ENCODE measurements at places on chromosomes 12 and 14. TPM values are rescaled to one million over a fixed set of nuclear protein-coding genes. Genes with fewer than 3 reads are reported as not detected.

PPP1R12A gene
- total RNA-seq = 153 TPM

ZC2HC1C gene
- total RNA-seq = 1.1 TPM

CHGA gene
- total RNA-seq = not detected

DNA sequence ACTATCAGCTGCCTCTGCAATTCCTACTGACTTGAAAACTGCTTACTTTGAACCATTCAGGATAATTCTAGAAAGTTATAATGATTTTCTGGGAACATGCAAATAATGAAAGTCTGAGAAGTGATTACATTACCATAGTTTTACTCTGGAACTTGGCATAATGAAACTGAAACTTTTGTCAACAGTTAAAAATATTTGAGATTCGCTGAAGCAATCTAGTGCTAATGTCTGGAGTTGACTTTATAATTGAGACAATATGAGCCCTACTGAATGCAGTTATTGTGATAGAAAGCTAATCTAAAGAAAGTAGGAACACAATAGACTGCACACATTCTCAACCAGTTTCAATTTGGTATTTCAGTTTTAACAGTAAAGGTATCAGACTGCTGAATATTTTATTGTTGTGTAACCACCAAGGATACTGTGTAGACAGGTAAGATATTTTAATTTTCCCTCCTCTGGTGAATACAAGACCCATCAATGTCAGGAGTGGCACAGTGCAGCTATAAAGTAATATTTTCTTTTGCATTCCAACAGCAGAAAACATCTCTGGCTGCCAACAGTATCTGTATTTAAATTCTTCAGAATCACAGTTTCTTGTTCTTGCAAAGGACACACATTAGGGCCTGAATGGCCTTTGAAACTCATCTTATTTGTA, 483.5 kb downstream of the ATP23 start:
- no peak for DNase-seq

- no peak for DNase-seq
Measured at GRCh38 chr14:93103392-93104080, 12.2 kb downstream of the ITPK1 start.

DNA sequence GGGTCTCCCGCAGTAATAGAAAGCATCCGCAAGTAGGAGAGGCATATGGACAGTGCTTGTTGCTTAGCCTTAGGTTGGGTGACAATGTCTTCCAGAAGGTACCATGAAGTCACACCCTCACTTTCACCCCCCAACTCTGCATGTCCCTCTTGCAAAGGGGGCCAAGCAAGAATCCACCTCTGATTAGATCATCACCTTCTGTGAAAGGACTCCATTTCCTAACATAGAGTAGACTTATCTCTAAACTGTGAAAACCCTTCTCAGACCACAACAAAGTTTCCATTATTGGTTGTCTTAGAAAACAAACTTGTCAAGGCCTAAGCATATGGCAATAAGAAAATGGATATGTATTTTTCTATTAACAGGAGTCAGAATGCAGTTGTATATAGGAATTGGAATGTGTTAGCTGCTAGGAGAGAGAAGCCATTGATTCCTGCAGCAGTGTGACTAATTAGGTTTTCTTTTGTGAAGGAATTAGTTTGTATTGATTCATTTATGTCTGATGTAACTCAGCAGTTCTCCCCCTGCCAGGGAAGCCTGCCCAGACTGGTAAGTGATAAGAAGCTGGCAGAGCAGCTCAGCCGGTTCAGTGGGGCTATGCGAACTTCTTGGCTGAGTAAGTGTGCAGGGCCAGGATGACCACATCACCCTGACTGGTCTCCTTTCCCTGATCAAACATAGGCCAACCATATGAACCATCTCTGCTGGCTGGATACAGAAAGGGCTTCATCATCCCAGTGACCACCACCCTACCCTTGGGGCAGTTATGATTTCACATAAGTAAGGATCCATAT, 107.3 kb upstream of the CCDC196 start:
- no peak for DNase-seq

GRCh38 chr12:64890873-64891468, 66.5 kb downstream of the TBC1D30 start:
- DNase-seq = no peak

DNA sequence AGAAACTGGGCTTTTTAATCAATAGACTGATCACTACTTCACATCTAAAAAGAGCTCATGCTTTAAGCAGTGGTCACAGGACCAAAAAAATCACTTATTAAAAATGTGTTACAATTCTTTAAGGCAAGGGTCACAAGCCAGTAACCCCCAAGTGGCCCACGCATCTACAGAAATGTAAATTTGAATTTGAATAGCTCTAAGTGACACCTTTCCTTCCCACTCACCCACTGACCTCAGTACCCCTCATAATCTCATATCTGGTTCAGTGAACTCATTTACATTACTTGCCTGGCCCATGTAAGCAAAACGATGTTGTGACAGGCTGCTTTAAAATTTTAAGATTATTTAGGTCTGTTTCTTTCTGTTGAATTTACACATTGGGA, 27.4 kb downstream of the NELL2 start:
- no peak for DNase-seq

DNA sequence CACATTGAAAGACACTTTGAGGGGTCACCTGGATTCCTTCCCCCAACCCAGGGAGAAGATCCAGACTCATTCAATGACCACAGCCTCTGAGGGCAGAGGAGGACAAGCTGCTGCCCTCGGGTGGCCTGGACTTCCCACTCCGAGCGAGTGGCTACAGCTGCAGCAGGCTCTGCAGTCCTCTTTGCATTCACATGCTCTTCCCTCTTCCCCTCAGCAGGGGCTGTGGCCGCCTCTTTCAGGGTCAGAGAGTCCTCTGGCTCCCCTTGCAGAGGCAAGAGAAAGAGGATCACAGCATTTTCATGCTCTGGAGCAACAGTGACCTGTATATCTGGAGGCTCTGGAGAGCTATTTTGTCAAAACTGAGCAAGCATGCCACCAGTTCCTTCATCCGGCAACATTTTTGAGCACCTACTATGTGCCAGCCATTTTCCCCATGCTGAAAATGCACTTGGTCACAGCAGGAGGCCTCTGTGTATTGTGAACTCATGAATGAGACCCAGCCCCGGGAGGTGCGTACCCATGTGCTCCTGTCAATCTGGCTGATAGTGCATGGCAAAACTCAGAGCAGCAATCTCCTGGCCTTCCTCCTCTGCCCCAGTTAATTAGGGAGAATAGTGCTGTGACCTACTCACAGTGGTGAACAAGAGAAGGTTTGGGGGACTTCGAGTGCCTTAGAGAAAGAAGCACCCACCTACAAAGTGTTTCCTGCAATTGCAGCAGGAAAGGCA, 42.9 kb upstream of the KCNA5 start:
- DNase-seq = no peak

DNA sequence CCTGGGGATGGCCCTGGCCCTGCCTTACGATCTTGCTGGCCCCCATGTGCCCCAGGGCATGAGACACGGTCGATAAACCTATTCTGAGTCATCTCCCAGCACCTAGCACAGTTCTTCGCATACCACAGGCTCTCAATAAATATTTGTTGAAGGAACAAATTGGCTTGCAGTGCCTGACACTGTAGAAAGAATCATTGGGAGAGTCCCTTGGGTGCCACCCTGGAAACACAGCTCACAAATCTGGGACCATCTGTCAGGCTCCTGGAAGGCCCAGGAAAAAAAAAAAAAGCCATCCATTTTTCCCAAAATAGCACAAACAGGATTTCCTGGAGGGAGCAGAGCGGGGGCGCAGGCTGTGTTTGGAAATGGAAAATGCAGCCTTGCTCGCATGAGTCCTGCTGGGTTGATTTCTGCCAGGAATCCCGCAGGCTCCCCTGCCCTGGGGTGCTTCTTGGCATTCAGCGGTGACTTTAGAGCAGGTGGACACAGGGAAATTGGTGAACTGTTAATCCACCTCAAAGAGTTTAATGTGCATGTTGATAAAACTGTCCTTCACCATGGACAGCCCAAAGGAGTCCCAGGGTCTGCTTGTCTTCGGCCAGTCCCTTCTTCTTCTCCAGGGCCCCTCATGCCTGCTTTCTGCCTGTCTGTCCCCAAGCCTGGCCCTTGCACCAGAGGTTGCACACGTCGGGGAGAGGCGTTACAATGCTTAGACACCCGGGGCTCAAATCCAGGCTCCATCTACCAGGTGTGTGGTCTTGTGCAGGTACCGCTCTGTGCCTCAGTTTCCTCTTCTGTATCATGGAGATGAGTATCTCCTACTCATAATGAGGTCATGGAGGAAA, 106.1 kb upstream of the RFLNA start:
- DNase-seq = no peak

DNA sequence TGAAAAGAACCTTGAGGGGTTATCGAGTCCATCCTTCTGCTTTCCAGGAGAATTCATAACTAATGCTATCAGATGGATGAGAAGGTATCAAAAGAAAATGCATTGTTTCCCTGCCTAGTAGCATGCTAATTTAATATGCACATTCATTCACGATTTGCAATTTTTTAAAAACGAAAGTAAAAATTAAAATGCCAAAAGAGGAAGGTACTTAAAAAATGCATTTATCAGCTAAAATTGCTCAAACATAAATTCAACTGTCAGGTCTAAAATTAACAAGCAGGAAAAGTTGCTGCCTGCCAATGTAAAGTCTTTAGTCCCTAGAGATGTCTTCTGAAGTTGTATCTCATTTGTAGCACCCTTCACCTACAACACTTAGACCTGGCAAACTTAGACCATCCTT, 7.9 kb downstream of the ATF7 start:
- DNase-seq = no peak

- DNase-seq = no peak
Measured at GRCh38 chr14:67987606-67988005, 168.0 kb downstream of the RAD51B start.

DNA sequence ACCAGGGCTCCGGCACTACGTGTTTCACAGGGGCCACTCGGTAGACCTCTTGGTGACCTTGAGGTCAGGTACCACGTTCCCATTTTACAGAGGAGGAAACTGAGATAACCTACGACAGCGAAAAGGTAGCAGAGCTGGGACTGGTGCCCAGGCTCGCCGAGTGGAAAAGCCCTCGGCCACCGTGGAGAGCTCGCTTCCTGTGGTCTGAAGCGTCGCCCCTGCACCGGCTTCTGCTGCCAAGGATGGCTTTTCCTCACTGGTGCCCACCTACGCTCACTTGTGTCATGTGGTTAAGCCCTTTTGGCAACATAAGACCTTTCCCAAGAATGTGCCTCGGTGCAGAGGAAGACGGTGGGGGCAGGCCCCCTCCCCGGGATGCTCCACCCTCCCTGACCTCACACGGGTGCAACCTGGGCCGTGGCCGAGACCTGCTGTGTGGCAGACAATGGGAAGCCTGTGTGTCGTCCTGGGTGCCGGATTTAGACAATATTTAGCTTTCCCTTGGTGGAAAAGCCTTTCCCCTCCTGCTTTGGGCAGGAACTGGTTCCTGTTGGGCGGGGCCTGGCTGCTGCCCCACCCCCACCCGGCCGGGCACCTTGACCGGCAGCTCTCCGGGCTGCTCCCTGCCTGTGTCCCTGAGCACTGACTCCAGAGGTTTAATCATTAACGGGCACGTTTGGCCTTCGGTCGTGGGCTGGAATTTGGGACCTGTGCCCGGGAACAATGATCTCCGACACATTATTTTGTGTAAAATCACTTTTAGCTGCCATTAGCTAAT, 32.4 kb upstream of the PPP1R13B start:
- no peak for DNase-seq

DNA sequence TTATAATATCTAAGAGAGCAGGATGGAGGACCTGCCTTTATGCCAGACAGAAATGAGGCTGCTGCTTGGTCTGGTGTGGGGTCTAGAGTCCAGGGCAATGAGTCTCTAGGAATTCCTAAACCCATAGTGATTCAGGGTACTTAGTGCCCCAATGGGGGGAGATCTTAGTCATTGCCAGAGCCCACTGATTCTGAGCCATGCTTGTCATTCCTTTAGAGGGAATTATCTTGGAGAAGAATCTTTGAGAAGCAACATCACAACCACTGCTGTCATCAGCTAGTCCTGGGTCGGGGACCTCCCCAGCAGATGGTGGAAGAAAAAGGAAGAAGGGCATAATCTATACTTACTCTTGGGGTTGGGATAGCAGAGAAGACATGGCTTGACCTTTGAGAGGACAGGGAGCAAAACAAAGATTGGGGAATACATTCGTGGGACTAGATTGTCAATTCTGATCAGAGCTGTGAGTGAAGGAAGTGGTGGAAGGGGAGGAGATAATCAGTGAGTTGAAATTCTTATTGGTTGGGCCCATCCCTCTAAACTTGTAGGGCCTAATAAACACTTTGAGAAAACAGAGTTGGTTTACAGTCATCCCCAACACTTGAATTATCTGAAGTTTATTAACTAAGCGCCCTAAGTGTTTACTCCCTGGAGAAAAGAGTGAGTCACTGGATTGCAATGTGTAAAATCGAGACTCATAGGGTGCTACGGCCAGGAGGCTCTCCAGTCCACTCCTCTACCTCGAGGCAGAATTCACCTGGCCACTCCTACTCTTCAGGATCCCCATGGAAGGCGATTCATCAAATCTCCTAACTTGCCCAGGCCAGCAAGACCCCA, 3.0 kb upstream of the KRT3 start:
- no peak for DNase-seq

DNA sequence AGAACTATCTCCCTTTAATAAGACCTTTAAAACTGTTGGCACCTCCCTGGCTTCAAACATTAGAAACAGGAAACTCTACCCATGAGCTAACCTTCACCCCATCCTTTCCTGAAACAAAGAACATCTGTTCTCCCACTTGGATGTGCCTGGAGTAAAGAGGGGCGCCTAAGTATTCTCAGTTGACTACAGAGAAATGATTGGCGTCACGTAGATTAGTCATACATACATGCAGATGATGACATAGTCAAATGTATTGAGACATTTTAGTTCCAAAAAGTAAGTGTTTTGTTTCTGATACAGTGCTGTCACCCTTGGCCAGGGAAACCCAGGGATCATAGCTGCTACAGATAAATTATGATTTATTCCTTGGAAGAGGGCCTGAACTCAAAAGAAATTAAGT, 260.0 kb upstream of the PLEKHG7 start:
- DNase-seq = no peak
